Suppressor macrophage (primary cell): ENCODE measurements at places on chromosomes 12 and 14.

DNA sequence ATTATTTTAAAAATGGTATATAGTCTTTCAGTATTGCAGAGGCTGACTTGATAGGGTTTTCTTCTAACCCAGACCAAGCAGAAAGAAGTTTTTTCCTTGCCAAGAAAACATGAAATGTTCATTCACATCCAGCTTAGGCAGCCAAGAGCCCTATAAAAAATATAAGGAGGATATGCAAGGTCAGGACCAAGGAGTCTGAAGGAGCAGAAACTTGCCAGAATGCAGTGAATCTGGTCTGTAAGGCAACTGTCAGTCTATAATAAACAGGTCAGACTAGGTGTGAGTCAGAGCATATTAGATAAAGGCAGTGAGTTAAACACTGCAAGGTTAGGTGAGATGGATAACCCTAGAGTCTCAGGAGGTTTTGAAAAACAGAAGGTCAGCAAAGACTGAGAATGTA, 645.5 kb downstream of the C12orf50 start:
- no peak for DNase-seq

- no peak for DNase-seq
Observed at GRCh38 chr14:41505491-41505890, 101.2 kb upstream of the LRFN5 start.

- DNase-seq: peak; percentile 15
Observed at GRCh38 chr12:60494244-60494643, 898.4 kb downstream of the SLC16A7 start.

DNA sequence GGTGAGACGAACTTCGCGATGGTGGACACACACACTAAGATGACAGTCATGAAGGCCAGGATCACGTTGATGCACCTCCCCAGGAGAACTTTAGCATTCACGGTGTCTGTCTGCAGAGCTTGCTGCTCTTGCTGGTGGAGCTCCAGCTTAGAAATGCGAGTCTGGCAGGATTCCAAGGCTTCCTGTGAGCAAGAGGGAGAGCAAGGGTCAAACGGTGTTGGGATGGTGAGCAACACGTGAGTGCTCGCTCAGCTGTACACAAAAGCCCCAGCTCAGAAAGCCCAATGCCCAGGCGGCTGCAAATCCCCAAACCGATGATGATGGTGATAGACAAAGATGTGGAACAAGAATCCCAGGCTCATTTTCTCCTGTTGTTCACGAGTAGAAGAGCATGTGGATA, 78.8 kb downstream of the TMCC3 start:
- DNase-seq: no peak

DNA sequence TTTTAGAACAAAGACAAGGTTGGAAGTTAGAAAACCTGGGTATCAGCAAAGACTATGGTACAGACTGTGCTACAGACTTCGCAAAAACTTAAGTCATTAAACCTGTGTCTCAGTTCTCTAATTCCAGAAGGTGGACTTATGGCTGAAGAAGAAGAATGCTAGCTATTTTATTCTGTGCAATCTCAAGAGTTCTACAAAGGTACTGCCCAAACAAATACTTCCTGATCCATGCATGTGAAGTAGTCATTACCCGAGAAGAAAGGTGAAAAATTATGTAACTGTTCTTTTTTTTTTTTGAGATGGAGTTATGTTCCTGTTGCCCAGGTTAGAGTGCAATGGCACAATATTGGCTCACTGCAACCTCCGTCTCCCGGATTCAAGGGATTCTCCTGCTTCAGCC, 45.5 kb upstream of the SLC2A3 start:
- no peak for DNase-seq

GRCh38 chr12:132148368-132149045, 4.2 kb downstream of the NOC4L start:
- no peak for DNase-seq

DNA sequence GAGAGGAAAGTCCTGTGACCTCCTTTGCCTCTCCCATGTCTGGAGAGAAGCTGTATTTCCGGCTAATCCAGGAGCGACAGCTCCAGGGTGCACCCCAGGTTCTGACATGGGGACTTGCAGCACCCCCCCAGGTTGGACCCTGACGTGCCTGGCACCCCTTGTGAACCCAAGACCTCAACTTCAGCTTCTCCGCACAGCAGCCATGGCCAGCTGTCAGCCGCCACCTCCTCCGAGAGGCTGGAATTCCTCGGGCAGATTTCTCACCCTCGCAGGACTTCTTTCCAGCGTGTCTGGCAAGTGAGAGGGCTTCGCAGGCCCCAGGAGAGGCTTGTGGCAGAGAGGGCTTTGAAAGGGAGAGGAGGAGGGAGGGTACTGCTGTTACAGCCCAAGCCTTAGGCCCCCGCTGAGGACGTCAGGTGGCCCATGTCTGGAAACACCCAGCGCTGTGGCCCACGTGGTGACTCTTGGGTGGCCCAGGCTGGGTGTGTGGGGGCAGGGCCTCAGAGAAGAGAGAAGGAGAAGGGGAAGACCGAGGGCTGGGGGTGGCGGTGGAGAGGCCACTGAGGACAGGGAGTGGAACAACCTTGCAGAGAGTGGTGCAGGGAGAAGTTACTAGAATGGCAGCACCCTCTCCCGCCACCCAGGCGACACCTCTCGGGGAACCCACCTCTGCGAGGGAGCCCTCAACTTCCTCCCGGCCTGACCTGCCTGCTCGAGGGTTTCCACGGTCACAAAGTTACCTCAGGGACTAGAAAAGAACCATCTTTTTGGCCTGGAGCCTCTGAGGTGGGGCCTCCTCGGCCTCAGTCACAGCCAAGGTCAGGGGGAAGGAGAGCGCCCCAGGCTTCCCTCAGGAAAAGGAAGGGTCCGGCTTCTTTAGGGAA, 11.7 kb upstream of the RPS6KL1 start:
- DNase-seq: no peak

- peak; percentile 30 for DNase-seq
Observed at GRCh38 chr12:108597559-108598471, at the start of gene TMEM119. Gene TMEM119 (minus strand): TSS chr12:108598084. CDS start chr12:108592383, 5,701 bp downstream.

- DNase-seq: no peak
Observed at GRCh38 chr12:132137483-132138125, 6.5 kb downstream of the DDX51 start.

DNA sequence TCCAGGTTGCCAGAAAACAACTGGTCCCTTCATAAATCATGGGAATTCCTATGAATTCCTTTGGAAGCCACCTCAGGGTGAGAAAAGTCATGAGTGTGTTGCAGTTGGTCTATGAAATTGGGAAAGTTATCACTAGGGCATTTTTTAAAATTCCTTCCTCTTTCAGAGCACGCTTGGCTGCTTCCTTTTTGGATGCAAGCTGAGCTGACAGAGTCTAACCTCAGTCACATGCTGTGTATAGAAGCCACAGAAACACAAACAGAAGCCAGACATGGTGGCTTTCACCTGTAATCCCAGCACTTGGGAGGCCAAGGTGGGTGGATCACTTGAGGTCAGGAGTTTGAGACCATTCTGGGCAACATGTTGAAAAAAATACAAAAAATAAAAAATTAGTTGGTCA, 21.7 kb upstream of the HELB start:
- DNase-seq: peak; percentile 78

DNA sequence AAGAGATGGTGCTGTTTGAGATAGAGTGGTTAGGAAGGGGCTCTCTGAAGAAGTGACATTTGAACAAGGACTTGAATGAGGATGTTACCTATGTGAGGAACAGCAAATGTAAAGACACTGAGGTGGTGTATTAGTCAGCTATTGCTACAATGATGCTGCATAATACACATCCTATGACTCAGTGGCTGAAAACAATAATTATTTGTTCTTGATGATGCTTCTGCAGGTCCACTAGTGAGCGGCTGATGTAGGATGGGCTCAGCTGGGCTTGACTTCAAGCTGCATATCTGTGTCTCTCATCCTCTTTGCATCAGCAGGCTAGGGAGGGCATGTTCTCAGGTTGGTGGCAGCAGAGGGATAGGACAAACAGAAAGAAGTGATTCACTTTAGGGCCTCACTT, 21.4 kb upstream of the CLMN start:
- DNase-seq: no peak

DNA sequence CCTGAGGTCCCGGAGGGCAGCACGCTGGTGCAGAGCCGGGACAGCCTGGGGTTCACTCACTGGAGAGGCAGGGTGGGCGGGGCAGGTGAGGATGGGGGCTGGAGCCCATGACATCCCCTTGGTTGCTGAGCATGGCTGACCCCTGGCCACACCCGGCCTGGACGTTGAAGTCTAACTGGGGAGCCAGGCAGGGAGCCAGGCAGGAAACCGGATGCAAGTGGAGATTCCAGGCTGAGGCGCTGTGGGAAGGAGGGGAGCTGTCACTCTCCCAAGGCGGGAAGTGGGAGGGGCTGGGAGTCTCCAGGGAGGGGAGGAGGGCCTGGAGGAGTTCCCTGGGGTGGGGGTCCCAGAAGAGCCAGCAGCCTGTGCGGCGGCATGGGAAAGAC, 7.7 kb upstream of the INF2 start:
- DNase-seq: no peak

DNA sequence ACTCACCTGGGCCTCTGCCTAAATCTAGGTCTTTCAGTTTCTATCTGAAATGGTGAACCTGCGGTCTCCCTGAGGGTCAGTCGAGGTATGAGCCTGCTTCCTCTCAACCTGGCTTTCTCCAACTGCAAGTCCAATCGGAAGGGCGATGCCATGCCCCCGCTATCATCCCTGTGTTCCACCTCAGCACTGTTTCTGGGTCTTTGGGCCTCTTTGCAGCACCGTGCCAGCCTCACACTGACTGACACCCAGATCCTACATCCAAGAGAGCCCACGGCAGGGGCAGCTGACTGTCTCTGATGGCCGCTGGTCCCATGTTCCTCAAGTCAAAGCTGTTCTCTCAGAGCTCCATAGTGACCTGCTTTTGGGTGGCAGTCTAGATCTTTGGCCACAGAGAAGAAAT, 120.7 kb downstream of the PAPOLA start:
- DNase-seq: no peak

DNA sequence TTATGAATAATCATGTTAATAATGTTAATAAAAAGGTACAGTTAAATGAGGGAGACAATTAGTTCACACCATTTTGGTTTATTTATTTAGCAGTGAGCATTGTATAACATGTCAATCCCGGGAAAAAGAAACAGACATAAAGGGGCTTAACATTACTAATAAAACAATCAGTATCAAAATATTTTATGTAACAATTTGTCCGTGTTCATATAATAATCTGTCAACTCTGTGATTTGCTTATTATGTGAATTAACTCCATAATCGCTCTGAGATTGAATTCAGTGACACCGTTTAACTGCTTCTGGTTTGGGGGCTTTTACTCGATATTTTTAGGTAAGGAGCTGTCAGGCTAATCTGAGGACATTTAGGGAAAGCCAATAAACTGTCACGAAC, 95.8 kb upstream of the HMGA2 start:
- no peak for DNase-seq

DNA sequence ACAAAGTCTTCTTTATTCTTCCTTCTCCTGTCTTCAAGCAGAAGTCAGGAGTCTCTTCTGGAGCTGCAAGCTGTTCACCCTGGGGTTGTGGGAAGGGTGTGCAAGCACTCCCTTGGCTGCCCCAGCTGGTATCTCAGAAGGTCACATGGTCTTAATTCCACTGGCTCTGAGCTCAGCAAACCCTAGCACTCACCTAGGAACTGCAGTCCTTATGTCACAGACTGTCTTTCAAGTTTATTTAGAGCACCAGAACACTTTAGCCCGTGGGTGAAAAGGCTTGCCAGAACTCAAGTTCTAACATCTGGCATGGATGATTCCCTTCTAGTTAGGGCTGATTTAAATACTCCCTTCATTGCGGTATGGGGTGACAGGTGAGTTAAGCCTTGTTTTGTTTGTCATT, 379.0 kb downstream of the CCER1 start:
- no peak for DNase-seq

DNA sequence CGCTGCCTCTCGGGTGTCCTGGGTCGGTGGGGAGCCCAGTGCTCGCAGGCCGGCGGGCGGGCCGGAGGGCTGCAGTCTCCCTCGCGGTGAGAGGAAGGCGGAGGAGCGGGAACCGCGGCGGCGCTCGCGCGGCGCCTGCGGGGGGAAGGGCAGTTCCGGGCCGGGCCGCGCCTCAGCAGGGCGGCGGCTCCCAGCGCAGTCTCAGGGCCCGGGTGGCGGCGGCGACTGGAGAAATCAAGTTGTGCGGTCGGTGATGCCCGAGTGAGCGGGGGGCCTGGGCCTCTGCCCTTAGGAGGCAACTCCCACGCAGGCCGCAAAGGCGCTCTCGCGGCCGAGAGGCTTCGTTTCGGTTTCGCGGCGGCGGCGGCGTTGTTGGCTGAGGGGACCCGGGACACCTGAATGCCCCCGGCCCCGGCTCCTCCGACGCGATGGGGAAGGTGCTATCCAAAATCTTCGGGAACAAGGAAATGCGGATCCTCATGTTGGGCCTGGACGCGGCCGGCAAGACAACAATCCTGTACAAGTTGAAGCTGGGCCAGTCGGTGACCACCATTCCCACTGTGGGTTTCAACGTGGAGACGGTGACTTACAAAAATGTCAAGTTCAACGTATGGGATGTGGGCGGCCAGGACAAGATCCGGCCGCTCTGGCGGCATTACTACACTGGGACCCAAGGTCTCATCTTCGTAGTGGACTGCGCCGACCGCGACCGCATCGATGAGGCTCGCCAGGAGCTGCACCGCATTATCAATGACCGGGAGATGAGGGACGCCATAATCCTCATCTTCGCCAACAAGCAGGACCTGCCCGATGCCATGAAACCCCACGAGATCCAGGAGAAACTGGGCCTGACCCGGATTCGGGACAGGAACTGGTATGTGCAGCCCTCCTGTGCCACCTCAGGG, 679 bp downstream of the ARF6 start:
- DNase-seq: peak; percentile 66

GRCh38 chr12:65157091-65157490, 12.3 kb upstream of the LEMD3 start:
- no peak for DNase-seq

DNA sequence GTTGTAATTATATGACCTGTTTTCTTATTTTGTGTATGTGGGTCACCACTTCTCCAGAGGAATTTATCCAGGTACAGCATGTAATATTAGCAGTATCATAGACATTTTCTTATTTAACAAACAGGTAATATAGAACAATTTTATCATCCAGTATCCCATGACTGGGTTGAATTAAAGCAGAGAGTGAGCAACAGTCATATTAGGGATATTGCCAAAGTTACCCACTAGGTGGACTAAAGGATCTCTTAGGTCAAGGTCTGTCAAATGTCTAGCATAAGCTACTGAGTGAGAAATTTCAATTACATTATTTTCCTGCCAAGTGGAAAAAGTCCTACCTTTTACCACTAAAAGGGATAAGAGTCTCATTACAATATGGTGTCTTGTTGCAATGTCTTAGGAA, 62.1 kb upstream of the TRIM9 start:
- DNase-seq: no peak

GRCh38 chr14:74105381-74105780, 20.6 kb downstream of the LIN52 start:
- no peak for DNase-seq

GRCh38 chr14:102089621-102090343, 2.9 kb upstream of the HSP90AA1 start:
- DNase-seq: no peak

DNA sequence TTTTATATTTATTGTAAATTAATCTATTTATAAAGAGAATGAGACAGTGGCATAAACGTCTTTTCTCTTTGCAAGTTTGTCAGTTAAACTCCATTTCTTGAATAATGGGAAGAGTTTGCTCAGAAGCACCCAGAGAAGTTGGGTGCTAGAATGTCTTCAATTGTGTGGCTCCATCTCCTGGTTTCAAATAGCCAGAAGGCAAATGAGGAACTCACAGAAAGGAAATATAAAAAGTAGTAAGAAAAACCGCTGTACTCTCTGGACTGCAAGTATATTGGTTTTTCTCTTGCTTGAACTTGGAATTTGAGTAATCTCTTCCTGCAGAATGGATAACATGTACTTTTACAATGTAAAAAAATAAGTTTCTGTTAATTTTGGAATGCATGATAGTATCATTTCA, 217.5 kb downstream of the DPY19L2 start:
- peak; percentile 37 for DNase-seq

GRCh38 chr12:53677800-53678148, 1.9 kb upstream of the ATP5MC2 start:
- DNase-seq: no peak
